ENCODE measurements at places on chromosomes 5 and 9. TPM values are rescaled to one million over a fixed set of nuclear protein-coding genes. Genes with fewer than 3 reads are reported as not detected.

Gene NEK6
- total RNA-seq, result 64.3 TPM

Gene RNF183
- total RNA-seq, result 0.09 TPM

Gene NRG2
- total RNA-seq, result 1.9 TPM

Gene SPOCK1
- 21.8 TPM for total RNA-seq

Gene CATSPER3
- 0.67 TPM for total RNA-seq

Gene NUP188
- total RNA-seq, result 36.0 TPM

Gene RUFY1
- total RNA-seq, result 31.0 TPM

Gene CD274
- total RNA-seq, result 2.0 TPM

Gene BARHL1
- not detected for total RNA-seq

Gene PRDM12
- total RNA-seq, result 0.37 TPM

Gene RBM22
- 51.1 TPM for total RNA-seq

Gene BAAT
- total RNA-seq, result 0.43 TPM

Gene MLANA
- not detected for total RNA-seq

Gene ARHGEF37
- 0.83 TPM for total RNA-seq

Gene CCNO
- 10.4 TPM for total RNA-seq

Gene CCDC180
- 0.57 TPM for total RNA-seq

Gene ANKRD18A
- total RNA-seq, result 4.9 TPM

Gene SMARCA2
- total RNA-seq, result 41.5 TPM

Gene TMEM171
- 7.2 TPM for total RNA-seq

Gene PCDHGA8
- not detected for total RNA-seq

Gene SVEP1
- total RNA-seq, result 1.6 TPM

Gene PFN3
- not detected for total RNA-seq

Gene ARID3C
- total RNA-seq, result not detected

Gene PCDHB12
- total RNA-seq, result not detected

Gene OR1J2
- not detected for total RNA-seq

Gene CXCL14
- total RNA-seq, result 0.14 TPM

Gene UAP1L1
- 10.7 TPM for total RNA-seq

Gene IRX1
- not detected for total RNA-seq

Gene LRRC70
- 0.11 TPM for total RNA-seq

Gene CDC25C
- 10.7 TPM for total RNA-seq

Gene BARX1
- total RNA-seq, result 11.1 TPM

Gene PCYOX1L
- 2.5 TPM for total RNA-seq

Gene TAS2R1
- not detected for total RNA-seq

Gene FOXD4
- 0.56 TPM for total RNA-seq

Gene TAF11L5
- total RNA-seq, result not detected

Gene SCGB3A1
- total RNA-seq, result not detected

Gene PIP5K1B
- total RNA-seq, result not detected

Gene EQTN
- not detected for total RNA-seq

Gene ADRB2
- 0.51 TPM for total RNA-seq

Gene DOK3
- total RNA-seq, result 3.0 TPM

Gene FBP2
- not detected for total RNA-seq

Gene LHX3
- 0.07 TPM for total RNA-seq

Gene PGM5
- not detected for total RNA-seq

Gene LCP2
- not detected for total RNA-seq

Gene CPEB4
- 9.0 TPM for total RNA-seq

Gene MARCOL
- not detected for total RNA-seq

Gene FAM81B
- total RNA-seq, result not detected

Gene IFNA21
- not detected for total RNA-seq

Gene CNTNAP3
- 11.2 TPM for total RNA-seq

Gene SPINK4
- not detected for total RNA-seq

Gene IGFBPL1
- total RNA-seq, result 2.9 TPM

Gene GABRA6
- total RNA-seq, result not detected

Gene NOL6
- total RNA-seq, result 67.1 TPM

Gene ZBTB43
- 6.2 TPM for total RNA-seq

Gene SPATA31E1
- total RNA-seq, result not detected

Gene SGCD
- total RNA-seq, result 4.5 TPM

Gene SETX
- 21.5 TPM for total RNA-seq
